NCI-H226 (cell line): ENCODE measurements at places on chromosomes 1 and 21.

GRCh38 chr1:12708396-12709090 lies 7.4 kb upstream of the AADACL3 start:
- peak; percentile 36 for DNase-seq

DNA sequence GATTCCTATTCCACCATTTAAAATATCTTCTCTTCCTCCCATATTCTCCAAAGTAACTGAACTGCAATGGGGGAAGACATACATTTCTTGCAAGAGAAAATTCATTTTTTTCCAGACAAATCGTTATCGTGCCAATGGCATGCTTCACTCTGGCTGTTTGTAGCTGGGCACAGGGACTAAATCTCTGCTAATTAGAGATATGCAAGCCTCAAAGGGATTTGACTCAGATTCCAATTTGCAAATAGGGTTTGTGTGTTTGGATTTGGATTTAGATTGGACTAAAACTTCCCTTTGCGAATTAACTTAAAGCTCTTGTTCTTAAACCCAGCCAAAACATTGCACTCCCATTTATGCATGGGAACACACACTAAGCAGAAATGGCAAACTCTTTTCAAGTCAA lies 276.2 kb upstream of the DUSP10 start:
- no peak for DNase-seq

DNA sequence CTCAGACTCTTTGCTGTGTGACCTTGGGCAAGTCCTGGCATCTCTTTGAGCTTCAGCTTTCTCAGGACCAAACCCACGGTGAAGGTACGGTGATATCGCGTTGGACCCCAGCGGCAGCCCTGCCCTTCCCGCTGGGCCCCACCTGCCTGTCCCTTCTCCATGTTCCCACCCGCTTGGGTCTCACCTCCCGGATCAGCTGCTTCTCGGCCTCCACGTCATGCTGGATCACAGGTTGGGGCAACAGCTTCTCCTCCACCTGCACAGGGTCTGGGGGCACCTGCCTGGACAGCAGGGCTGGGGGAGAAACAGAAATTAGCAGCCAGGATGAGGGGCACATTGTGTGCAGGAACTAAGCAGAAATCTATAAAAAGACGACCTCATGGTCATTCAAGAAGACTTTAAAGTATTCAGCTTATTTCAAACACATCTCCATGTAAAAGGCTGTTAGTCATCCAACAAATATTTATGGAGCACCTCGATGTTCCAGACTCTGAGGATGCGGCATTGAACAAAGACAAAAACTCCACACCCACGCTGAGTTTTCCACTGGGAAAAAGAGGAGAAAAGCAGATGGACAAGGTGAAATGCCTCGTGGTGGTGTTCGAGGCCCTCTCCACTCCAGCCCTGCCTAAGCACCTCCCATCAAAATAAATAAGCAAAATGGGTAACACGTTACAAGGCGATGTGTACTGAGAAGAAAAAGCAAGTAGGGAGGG lies 19.5 kb downstream of the KIF17 start:
- peak; percentile 69 for DNase-seq

DNA sequence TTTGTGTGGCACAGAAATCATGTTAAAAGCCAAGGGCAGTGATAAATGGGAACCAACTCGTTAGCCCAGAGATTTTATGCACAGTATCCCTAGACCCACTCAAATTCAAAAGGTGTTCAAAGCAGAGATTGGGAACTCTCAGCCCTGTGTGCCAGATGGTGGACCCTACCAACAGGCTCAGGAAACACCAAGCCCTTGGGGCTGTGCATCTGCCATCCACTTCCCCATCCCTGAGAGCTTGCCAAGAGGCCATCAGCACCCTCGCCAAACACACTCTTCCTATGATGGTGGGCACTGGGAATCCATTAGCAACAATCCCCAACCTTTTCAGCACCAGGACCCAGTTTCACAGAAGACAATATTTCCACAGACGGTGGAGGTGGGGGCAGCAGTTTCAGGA lies 194.2 kb upstream of the NFIA start:
- no peak for DNase-seq

DNA sequence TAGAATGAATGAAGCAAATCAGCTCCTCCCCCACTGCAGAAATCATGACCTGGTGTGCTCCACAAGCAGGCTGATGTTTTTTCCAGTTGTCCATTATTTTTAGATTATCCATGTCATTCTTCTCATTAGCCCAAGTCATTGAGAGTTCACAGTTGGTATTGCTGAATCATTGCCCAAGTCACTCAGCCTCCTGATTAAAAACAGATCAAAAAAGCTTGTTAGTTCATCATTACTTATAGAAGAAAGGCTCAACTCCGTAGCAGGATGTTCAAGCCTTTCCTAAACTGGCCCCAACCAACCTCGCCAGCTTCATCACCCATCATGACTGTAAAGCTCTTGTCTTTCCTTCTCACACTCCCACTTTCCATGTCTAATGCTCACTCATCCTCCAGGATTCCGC lies 161.3 kb upstream of the CTTNBP2NL start:
- DNase-seq = no peak

GRCh38 chr1:53807916-53808315 lies 30.2 kb downstream of the NDC1 start:
- no peak for DNase-seq

GRCh38 chr1:113976609-113977278 lies 2.5 kb upstream of the OLFML3 start:
- DNase-seq = peak; percentile 19

DNA sequence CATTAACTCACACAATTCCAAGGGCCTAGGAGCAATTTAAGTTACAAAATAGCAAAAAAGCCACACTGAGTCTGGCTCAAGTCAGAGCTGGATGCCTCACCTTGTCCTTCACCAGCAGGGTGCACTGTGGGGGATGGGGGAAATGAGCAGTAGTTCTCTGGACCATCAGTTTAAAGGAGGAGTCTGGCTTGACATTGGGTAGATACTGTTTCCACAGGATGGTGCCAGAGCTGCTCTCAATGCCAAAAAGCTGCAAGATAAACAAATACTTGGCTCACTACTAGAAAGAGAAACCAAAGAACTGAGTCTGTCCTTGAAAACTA lies 18.8 kb downstream of the EMC1 start:
- DNase-seq = no peak

GRCh38 chr1:44707112-44707881 lies 23.7 kb downstream of the RNU5D-1 start:
- peak; percentile 93 for DNase-seq

- peak; percentile 86 for DNase-seq
These were observed 28.2 kb downstream of the BATF3 start for GRCh38 chr1:212671342-212672031.

DNA sequence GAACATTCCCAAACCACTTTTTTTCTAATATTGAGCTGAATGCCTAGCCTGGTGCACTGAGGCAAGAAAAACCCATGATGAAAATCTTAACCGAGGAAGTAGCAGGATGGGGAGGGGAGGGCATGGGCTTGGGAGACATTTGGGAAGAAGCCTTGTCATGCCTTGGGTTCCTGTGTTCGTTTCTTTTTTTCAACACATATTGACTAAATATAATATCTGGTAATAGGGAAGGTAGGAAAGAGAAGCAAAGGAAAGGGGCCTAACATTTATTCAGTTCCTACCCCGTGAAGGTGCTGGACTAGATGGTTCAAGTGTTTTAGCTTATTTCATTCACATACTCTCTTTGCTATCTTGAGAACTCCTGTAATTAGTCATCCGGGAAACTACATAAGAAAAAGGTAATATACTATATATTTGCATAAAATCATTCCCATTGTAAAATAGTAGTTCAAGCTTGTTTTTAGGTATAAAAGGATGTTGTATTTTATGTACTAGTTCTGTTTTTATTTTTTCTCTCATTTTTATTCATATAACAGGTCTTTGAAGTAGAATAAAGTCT lies 62.1 kb downstream of the ST3GAL3 start:
- DNase-seq = no peak

DNA sequence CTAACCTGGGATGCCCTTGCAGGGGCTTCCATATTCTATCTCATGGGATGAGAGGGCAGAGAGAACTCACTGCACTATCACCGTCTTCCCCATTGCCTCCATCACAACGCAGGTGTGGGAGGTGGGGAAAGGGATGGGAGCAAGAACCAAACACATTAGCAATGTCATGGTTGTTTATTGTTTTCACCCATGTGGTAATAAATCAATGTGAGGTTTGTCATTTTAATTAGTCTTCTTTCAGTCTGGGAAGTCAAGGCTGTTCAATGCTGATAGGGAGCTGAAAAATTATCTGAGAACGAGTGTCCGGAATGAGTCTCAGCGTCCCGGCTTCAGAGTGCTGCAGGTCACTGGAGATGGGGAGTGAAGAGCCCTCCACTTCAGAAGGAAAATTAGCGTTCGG lies 268.5 kb downstream of the DUSP10 start:
- no peak for DNase-seq

- DNase-seq = no peak
These were observed 79.5 kb downstream of the NRIP1 start for GRCh38 chr21:14985306-14985705.

DNA sequence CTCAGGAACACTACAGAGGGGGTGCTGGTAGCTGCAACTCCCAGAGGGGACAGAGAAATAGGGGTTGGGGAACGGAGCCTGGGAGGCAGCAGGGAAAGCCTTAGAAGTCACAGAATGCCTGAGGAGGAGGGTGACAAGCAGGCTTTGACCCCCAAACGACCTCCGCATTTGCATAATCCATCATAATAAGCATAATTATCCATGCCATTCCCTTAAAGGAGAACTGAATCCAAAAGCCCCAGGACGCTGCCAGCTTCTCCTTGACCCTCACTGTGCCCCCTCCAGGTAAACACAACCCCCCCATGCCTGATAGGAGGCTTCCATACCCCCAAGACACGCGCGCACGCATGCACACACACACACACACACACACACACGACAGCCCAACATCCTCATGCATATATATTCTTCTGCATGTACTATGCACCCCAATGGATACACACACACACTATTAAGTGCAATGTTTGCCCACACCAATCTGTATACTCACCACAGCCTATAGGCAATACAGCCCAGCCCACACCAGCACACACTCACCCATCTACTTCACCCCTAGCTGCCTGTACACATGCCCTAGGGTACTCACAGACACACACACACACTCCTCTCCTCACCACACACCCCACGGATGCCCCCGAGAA lies 27.8 kb downstream of the SDC3 start:
- no peak for DNase-seq

DNA sequence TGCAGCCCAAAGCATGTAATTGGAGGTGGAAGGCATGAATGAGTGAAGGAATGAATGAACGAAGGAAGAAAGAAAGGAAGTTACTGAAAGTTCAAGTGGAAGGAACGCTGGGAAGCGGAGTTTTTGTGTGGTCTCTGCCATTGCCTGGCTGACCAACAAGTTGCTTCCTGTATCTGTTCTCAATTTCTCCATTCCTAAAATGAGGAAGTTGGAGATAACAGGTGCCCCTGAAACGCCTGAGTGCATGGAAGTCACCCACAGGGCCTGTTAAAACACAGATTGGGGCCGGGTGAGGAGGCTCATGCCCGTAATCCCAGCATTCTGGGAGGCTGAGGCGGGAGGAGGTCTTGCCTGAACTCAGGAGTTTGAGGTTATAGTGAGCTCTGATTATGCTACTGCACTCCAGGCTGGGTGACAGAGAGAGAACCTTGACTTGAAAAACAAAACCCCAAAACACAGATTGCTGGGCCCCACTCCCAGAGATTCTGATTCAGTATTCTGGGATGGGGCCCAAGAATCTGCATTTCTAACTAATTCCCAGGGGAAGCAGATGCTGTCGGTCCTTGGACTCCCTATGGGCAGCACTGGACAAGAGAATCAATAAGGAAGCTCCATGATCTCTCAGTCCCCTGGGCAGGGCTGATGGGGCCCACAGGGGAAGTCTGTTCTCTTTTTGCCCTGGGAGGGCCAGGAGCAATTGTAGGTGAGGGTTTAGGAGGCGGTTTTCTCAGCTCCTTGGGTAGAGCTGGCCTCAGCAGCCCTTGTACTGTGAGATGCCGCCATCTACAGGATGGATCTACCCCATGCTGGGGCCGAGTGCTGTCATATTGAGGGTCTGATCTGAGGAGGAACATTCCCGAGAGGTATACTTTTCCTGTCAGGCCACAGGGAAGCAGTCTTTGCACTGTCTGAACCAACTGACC lies 3.3 kb upstream of the CNR2 start:
- peak; percentile 49 for DNase-seq

- DNase-seq = no peak
These were observed 141.0 kb downstream of the HIVEP3 start for GRCh38 chr1:41777695-41778094.

DNA sequence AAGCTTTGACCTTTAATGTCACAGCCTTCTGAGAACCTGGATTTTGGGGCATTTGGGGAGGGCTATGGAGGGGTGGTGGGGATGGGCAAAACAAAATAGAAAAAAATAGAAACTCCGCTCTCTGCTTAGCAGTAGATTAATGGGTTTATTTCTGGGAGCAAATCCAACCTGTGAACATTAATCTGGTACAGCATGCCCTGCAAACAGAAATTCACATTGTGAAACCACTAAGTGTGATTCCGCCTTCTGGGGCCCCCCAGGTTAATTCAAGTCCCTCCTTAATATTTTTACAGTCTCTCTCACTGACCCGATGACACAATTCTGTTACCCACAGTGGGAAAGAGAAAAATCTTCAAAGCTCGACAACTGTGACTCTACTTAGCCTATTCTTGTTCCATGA lies 76.4 kb downstream of the TIAM1 start:
- no peak for DNase-seq

- no peak for DNase-seq
These were observed 180.7 kb downstream of the ZBTB18 start for GRCh38 chr1:244231572-244232315.

GRCh38 chr21:41993744-41994143 lies 16.4 kb downstream of the ZBTB21 start:
- no peak for DNase-seq

GRCh38 chr21:38820471-38821239 lies 14.9 kb downstream of the ETS2 start:
- no peak for DNase-seq

- DNase-seq = no peak
These were observed at the start of gene IFNLR1 for GRCh38 chr1:24186993-24187790. TSS of gene IFNLR1 (minus strand) at chr1:24187289. CDS start at chr1:24187248, 41 bp downstream.

DNA sequence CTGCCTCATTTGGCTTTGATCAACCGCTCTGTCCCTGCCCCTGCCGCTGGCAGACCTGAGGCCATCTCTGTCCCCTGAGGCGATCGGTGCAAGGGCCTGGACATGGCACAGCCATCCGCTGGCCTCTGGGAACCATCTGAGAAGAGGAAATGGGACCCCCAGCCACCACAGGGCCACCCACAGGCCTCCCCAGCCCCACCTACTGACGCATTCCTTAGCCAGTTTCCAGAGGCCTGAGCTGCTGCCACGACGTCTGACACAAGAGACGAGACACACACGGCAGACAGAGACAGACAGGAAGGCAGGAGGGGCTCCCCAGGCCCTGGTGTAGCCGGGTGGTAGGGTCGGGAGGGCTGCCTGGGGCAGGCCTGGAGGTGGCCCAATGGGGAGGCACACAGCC lies 37.3 kb upstream of the EDN2 start:
- DNase-seq = no peak

- no peak for DNase-seq
These were observed 117.6 kb downstream of the PTGER3 start for GRCh38 chr1:70930062-70930461.

- no peak for DNase-seq
These were observed 281.2 kb downstream of the AKT3 start for GRCh38 chr1:243568793-243569192.
